H9 (cell line): ENCODE measurements at places on chromosomes 7 and 10.
A peak's percentile ranks its signal among the peaks of the same experiment; 100 is the strongest.

DNA sequence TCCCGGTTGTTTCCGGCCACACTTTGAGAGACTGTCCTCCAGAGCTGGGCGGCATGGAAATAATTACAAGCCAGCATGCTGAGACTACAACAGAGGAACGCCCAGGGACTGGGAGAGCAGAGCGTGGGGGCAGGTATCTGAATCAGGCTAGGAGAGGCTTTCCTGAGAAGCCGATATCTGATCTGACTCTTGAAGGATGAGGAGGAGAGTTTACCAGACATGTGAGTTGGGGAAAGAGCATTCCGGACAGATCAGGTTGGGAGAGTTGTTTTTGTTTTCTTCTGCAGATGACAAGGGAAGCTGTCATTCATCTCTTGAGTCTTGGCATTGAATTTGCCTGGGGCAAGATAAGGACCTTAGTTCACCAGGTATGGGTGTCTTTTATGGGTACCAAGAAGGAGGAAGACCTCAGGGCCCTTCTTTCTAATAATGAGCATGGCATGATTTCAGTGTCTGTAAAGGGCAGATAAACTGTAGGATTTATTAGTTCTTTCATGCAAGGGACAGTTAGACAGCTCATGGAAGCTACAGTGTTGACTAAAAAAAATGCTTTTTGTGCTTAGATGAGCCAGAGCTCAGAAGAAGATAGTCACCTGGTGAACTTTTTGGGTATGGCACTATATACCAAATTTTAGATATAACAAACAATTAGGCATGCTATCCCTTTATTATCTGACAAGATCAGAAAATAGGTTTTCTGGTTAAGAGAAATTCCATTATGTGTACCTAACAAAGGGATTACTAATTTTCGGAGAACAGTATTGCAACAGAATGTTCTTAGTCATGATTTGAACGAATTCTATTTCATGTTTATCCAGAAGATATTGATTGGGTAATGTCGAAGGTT is 36.2 kb downstream of the WBP1L start:
- no peak for DNase-seq

DNA sequence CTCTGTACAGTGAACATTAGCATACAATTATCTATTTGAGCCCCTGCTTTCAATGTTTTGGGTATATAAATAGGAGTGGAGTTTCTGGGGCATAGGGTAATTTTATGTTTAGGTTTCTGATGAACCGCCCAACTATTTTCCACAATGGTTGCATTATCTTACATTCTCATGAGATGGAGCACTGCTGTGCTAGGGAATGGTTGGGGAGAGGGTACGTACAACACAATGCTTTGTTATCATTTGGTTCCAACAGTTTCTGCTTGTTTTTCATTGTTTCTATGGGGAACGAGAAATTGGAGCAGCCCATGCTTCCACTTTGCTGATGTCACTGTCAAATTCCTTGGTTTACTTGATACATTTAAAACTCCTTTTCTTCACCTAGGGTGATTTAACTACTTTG is 1115.3 kb downstream of the REEP3 start:
- no peak for DNase-seq

DNA sequence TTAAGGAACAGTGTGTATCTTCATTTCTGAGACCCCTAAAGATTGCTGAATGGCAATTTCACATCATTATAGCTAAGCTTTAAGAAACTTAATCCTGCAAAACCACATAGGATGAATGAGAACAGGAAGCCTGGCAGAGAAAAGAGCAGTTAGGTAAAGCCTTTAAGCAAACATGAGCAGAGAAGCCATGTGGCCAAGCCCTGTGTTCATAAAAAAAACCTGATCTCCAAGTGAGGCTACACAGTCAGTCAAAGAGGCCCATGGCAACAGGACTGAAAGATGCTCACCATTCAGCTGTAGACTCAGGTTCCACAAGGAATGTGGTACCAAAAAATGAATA is 9.3 kb downstream of the LIPA start:
- no peak for DNase-seq

- no peak for DNase-seq
These were observed 269.6 kb downstream of the ELFN1 start for GRCh38 chr7:1939434-1940401.

DNA sequence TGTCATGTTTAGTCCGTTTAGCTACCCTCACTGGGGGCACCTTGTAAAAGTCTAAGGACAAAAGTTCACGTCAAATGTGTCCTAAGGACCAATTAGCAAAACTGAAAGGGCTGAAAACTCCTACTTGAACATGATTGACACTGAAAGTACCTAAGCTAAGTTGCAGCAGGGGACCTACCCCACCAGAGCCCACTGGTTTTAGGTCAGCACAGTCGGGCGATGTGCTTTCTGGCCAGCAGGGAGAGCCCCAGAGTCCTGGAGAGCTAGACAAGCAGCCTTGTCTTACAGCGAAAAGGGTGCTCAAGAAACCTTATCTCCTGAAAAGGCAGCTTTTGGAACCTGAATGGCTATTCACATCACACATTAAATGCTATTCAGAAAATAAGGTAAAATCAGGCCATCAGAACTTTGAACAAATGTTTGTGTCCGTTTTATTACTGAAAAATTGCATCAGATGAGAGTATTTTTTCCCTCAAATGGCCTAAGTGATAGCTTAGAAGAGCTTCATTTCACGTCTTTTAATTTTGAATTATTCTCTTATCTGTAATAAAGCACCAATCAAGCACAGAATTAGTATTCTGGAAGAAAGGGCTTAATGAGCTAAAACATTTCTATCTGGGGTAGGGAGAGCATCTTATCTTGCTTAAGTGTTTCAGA is 52.2 kb upstream of the MKI67 start:
- DNase-seq: peak; percentile 82

DNA sequence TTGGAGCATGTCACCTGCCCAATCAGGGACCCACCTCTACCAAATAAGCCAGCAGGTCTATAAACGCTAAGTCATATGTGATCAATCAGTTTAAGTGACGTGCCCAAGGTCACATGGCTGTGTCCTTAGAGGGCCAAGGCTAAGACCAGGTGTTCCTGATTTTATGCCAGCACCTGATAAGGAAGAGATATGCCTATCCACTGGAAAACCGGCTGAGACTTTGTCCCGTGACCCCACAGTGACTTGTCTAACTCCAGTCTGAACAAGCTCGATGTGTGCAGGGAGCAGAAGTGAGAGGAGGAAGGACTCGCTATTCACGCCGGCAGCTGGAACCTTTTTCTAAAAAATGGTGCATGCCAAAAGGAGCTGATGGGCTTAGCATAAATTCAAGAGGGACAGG is 57.0 kb downstream of the PRKAG2 start:
- DNase-seq: no peak

DNA sequence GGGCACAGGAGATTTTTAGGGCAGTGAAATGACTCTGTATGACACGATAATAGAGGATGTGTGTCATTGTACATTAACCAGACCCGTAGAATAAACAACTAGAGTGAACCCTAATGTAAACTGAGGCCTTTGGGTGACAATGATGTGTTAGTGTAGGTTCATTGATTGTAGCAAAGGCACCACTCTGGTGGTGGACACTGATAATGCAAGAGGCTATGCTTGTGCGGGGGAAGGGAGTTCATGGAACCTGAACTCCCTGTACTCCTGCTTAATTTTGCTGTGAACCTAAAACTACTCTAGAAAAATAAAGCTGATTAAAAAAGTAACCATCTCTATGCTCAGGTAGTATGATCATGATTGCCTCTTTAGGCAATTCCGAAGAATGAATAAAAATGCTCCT is 96.3 kb upstream of the VIPR2 start:
- DNase-seq: no peak

GRCh38 chr7:67620216-67620933 is 623.7 kb downstream of the TYW1 start:
- no peak for DNase-seq

GRCh38 chr7:107228291-107228690 is 59.5 kb downstream of the HBP1 start:
- DNase-seq: no peak

DNA sequence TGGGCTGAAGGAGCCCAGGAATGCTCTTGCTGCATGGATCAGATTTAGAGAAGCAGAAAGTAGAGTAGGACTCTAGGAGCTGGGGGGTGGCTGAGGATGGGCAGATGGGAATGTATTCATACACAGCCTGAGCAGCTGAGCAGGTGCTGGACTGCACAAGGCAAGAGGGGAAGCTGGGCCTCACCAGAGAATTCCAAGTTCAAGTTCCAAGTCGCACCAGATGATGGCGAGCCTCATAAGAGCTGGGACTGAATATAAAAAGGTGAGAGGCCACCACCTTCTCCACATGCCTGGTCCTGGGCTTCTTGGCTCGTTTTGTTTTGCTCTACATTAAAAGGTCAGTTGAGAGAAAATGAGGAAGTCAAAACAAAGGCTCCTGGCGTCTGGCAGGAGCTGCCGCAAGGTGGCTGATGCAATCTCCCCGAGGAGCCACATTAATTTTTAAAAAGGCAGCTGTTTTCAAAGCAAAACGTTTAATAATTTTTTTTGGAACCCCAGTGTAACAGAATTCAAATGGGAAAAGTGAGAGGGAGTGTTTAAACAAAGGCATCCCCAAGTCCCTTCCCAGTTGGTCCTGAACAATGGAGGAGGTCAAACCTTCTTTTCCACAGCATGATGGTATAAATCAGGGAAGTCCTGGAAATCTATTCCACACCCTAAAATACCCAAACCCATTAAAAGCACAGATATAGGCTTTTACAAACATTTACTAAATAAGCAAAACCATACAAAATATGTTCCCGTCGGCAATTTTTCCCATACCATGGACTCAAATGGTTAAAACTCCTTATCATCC is 9.5 kb downstream of the CYREN start:
- DNase-seq: no peak
